ENCODE measurements at places on chromosomes 3 and 15. TPM values are rescaled to one million over a fixed set of nuclear protein-coding genes. Genes with fewer than 3 reads are reported as not detected.
A peak's percentile ranks its signal among the peaks of the same experiment; 100 is the strongest.

DNA sequence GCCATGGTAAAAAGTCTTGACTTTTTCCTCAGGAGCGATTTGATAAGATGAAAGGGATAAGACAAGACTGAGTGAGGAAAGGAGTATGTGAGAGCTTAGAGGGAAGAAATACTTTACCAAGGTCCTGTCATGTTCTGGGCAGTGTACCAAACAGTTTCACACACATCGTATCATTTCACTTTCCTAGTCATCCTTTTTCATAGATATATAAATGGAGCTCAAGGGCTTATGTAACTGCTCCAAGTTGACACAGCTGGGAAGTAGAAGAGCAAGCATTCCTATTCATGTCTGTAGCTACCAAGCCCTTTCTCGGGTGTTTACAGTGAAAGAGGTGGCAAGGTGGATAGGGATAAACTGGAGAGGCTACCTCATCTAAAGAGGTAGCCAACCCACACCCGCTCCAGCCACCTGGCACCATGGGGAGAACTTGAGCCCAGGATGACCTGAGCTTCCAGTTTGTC is 57.4 kb downstream of the MRPS25 start:
- peaks cover 26% of the 10 kb centered on the region for H3K36me3 ChIP-seq
- no peaks in the 10 kb centered on the region for H3K27me3 ChIP-seq
- H3K4me3 ChIP-seq, result no peak overlapping the region
- DNase-seq, result no peak
- H3K27ac ChIP-seq, result no peak overlapping the region
- peaks cover 4% of the 10 kb centered on the region for H3K4me1 ChIP-seq

GRCh38 chr3:112350018-112350810 is 17.3 kb downstream of the CD200 start:
- DNase-seq, result no peak
- peaks cover 31% of the 10 kb centered on the region for H3K4me1 ChIP-seq
- H3K36me3 ChIP-seq, result peaks cover 83% of the 10 kb centered on the region
- peak overlapping the region; percentile 11 for H3K27ac ChIP-seq
- H3K4me3 ChIP-seq, result no peak overlapping the region

DNA sequence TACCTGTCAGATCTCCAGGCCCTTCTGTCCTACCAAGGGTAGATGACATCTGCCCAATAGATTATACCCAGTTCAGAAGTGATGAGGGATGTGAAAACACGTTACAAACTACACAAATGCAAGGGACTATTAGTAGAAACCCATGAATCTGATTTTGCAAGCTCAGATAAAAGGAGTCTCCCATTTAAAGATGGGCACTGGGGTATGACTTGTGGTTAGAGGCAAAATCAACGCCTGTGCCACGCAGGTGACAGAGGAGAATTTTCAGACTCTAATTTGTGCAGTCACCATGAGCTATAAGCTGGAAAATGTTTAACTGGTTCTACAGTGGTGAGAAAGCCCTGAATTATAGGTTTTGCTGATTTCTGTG is 184.4 kb upstream of the LPP start:
- DNase-seq, result no peak
- H3K36me3 ChIP-seq, result no peaks in the 10 kb centered on the region
- H3K27me3 ChIP-seq, result peaks cover 3% of the 10 kb centered on the region
- H3K4me1 ChIP-seq, result peaks cover 26% of the 10 kb centered on the region
- H3K4me3 ChIP-seq, result no peak overlapping the region

DNA sequence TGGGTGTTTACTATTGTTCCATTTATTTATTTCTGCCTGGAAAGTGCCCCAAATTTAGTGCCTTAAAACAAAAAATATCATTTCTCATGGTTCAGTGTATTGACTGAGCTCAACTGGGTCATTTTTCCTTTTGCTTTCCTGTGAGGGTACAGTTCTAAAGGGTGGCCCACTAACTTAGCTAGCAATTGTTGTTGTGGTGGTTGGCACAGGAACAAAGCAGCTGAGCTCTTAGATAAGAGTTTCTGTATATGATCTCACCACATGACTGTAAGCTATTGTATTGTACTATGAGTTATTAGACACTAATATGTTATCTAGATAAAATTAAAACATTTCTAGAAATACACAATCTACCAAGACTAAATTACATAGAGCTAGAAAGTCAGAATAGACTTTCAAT is 1283.7 kb downstream of the OTOL1 start:
- no peak for DNase-seq
- no peak overlapping the region for H3K4me3 ChIP-seq
- no peaks in the 10 kb centered on the region for H3K36me3 ChIP-seq
- H3K4me1 ChIP-seq, result no peaks in the 10 kb centered on the region

GRCh38 chr3:194727435-194728128 is 41.9 kb downstream of the FAM43A start:
- DNase-seq, result no peak
- H3K36me3 ChIP-seq, result no peaks in the 10 kb centered on the region
- H3K27me3 ChIP-seq, result peaks cover 20% of the 10 kb centered on the region
- H3K4me1 ChIP-seq, result no peaks in the 10 kb centered on the region

- no peaks in the 10 kb centered on the region for H3K27me3 ChIP-seq
- no peak overlapping the region for H3K27ac ChIP-seq
- H3K4me1 ChIP-seq, result no peaks in the 10 kb centered on the region
- peaks cover 13% of the 10 kb centered on the region for H3K36me3 ChIP-seq
- no peak overlapping the region for H3K4me3 ChIP-seq
- no peak for DNase-seq
These were observed 101.4 kb downstream of the RYK start for GRCh38 chr3:134149286-134149685.

DNA sequence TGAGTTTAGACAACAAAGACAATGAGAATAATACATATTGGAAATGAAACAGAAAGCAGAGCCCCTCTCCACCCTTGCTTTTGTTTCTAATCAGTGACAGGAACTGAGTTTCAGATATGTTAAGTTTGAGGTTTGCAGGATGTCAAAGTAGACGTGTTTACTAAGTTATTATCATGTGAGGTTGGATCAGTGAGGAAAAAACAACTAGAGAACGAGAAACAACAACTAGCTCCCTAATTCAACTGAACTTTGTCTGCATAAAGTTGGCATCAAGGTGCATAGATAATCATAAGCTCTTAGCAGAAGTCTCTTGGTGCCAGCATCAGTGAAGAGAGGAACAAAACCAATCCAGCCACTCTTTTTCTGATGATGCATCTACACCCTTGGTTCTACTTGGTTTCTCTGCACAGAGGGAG is 491.1 kb upstream of the NR2F2 start:
- DNase-seq, result no peak
- peaks cover 13% of the 10 kb centered on the region for H3K4me1 ChIP-seq
- no peaks in the 10 kb centered on the region for H3K27me3 ChIP-seq
- no peak overlapping the region for H3K4me3 ChIP-seq
- H3K27ac ChIP-seq, result peak overlapping the region; percentile 2

The UROC1 gene
- total RNA-seq, result not detected

The INSYN1 gene
- total RNA-seq, result not detected

The LXN gene
- total RNA-seq, result 7.6 TPM

The ISLR2 gene
- total RNA-seq, result not detected

The CDC25A gene
- total RNA-seq, result 55.7 TPM
